ENCODE measurements at places on chromosomes 1 and 21. TPM values are rescaled to one million over a fixed set of nuclear protein-coding genes. Genes with fewer than 3 reads are reported as not detected.

DNA sequence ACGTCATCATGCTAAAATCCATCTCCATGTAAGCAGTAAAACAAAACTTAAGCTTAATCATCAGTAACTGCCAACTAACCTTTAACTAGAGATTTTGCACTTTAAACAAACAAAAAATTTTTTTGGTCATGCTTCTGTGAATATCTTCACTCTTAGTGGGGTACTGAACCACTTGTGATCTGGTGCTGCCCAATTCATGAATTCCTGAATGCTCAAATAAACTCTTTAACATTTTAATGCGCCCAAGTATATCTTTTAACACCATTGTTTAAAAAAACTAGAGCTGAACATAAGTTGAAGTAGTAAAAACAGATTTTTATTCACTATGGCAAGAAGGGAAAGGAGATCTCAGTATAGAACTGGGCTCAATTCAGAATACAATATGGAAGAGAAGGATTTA lies 196.9 kb upstream of the USP24 start:
- no peak for DNase-seq

Gene IGSF8
- total RNA-seq = 15.6 TPM

Gene SPRR1A
- not detected for total RNA-seq

Gene CYP4A11
- total RNA-seq = not detected

Gene PACC1
- 17.1 TPM for total RNA-seq

Gene KRTAP10-8
- not detected for total RNA-seq

DNA sequence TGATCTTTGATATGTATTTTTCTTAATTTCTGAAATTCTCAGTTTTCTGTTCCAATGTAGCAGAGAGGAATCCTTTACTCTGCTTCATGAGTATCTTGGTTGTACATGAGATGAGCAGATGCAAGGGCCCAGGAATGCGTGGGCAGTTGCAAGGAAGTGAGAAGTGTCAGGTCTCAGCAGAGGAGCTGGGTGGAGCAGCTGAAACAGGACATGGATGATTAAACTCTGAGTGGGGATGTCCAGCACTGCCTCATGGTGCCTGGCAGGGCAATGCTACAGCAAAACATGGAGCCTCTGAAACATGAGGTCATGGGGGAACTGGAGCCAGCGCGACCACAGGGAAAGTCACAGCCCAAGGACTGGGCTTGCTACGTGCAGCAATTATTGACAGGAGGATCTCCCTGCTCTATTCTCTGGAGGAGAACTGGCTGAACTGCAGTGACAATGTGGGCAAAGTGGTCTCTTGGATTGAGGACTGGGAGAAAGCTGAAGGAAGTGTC lies 48.4 kb downstream of the COLGALT2 start:
- DNase-seq = no peak

- DNase-seq = no peak
These were observed 34.8 kb downstream of the KPNA6 start for GRCh38 chr1:32142446-32143301.

- no peak for DNase-seq
These were observed 979 bp downstream of the RASSF5 start for GRCh38 chr1:206508130-206508889.

GRCh38 chr1:162856260-162856659 lies 4.7 kb downstream of the CCDC190 start:
- no peak for DNase-seq

Gene DAB1
- 0.09 TPM for total RNA-seq

GRCh38 chr21:35025206-35026152 lies 23.6 kb downstream of the RUNX1 start:
- no peak for DNase-seq

Gene FLG2
- total RNA-seq = 0.05 TPM

DNA sequence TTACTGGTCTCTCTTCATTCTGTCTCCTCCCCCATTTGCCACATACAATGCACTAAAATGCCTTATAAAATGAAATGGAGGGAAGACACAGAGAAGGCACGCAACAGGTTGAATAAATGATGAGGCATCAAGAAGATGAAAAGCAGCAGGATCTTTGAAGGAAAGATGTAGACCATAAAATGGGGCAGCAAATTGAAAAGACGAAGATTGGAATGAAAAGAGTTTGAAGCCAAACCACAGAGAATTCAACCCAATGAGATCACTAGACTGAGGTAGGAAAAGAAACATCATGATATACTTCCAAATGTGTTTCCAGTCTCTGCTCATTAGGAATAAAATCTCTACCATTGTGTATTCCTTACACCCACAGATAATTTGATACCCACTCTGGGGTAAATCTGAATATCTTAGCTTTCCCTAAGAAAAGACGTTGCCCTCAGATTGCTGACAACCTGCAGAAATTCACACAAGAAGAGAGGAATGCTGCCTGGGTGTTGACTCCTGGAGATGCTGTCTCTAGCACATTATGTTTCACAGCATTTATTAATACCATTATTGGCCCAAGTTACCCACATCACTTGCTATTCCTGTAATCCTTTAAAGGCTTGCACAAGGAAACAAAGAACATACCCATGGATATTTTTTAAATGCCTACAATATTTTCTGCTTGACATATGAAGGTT lies 230.9 kb downstream of the LTN1 start:
- no peak for DNase-seq

- DNase-seq = no peak
These were observed 957 bp downstream of the EPS15 start for GRCh38 chr1:51518033-51518585.

DNA sequence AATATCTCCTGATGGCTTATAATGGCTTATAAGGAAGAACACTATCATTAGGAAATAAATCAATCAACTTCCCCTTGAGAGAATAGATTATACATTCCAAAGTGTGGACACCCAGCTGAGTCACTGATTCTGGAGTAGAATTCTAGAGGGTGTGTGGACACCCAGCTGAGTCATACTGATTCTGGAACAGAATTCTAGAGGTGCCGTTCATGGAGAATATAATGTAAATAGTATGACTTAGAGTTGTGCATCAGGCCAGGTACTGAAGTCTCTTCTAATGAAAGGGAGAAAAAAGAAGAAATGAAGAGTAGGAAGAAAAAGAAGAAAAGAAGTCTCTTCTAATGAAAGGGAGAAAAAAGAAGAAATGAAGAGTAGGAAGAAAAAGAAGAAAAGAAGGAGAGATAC lies 2.4 kb upstream of the USP33 start:
- DNase-seq = no peak

- DNase-seq = no peak
These were observed 34.9 kb downstream of the PRKCZ start for GRCh38 chr1:2085080-2085479.

GRCh38 chr21:46416551-46416950 lies 42.1 kb upstream of the DIP2A start:
- no peak for DNase-seq

DNA sequence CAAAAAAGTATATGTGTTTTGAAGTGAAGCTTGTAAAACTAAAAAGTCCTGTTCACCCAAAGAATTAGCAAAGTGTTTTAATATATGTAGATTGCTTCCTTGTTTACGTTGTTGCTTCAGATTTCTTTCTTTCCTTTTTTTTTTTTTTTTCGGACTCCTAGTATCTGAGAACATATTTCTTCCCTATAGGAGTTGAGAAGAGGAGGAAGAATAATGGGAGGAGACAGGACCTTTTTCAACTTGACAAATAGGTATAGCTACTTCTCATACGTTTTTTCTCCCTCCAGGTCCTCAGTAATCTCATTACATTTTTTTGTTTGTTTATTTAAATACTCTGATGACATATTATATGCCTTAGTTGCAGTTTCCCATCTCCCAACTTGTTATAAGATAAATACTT lies 8.9 kb downstream of the DISP1 start:
- DNase-seq = no peak

DNA sequence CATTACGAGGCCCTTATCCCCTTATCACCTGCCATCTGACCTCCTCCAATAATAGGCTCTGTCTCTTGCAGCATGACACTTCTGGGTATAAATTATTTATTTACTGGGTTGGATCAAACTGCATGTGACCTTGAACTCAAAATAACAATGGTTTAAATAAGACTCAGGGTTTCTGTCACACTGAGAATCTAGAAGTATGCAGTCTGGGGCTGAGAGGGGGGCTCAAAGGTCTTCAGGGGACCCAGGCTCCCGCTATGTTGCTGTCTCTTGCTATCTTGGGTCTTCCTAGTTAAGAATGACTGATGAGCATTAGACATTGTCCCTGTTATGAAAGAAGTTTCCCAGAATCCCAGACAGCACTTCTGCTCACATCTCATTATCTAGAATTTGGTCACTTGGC lies 133.5 kb downstream of the URB2 start:
- DNase-seq = no peak

- peak; percentile 21 for DNase-seq
These were observed 1.1 kb upstream of the NFIA start for GRCh38 chr1:61081144-61081685.

Gene LCE2A
- not detected for total RNA-seq

GRCh38 chr1:51605961-51606723 lies 10.8 kb upstream of the OSBPL9 start:
- no peak for DNase-seq

DNA sequence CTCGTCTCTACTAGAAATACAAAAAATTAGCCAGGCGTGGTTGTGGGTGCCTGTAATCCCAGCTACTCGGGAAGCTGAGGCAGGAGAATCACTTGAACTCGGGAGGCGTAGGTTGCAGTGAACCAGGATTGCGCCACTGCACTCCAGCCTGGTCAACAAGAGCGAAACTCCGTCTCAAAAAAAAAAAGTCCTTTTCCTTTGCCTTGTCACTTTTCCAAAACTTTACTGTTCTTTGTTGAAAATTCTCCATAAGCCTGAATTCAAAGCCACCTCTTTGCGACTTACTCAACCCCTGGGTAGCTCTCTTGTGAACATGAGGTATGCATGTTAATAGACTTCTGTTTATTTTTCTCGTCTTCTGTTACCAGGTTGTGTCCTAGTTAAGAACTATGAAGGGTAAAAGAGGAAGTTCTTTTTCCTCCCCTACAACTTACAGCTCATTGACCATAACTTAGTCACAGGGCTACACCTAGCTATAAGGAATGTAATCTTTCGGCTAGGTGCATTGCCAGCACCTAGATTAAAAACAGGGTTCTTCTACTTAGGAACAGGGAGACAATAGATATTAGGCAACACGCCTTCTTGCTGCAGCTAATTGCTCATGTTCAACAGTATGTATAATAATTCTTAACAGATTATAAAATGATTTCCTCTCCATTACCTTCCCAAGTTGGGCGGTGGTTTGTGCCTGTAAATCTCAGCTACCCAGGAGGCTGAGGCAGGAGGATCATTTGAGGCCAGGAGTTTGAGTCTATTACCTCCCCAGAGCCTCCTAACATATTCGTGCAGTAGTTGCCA lies 40.9 kb downstream of the PTAFR start:
- DNase-seq = no peak

GRCh38 chr1:11648732-11649158 lies 5.5 kb downstream of the FBXO2 start:
- no peak for DNase-seq

Gene PPFIA4
- 2.1 TPM for total RNA-seq

Gene SLC45A3
- total RNA-seq = 0.94 TPM

GRCh38 chr1:92091625-92092024 lies 11.5 kb downstream of the BTBD8 start:
- no peak for DNase-seq

Gene HES3
- total RNA-seq = 0.99 TPM

DNA sequence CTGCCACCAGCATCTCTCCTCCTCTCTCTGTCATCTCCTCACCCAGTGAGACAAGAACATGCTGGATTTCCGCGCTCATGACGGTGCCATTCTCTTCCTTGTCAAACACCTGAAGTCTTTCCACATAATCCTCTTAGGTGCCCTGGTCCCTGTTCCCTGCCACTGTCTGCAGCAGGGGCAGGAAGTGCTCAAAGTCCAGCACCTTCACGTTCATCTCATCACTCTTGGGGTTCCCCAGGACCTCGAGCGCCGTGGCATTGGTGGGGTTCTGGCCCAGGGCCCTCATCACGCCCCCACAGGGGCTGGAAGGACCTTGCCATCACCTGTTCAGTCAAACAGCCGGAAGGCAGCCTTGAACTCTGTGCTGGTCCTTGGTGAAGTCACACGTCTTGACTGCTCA lies 9.1 kb upstream of the AGPAT3 start:
- no peak for DNase-seq

DNA sequence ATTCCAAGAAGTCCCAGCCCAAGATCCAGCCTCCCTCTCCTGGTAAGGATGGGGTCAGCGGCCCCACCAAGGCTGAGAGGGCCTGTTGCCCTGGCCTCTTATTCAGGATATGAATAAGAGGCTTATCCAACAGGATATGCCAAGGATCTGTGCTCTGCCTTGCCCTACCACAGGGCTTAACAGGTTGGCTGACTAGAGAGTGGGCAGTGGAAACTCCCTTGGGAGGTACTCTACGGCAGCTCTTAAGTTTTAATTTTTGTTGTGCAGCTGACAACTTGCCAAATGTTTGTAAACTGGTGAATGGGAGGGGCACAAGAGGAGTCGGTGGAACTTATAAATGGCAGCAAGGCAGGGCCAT lies 16.5 kb upstream of the PIGV start:
- DNase-seq = no peak

DNA sequence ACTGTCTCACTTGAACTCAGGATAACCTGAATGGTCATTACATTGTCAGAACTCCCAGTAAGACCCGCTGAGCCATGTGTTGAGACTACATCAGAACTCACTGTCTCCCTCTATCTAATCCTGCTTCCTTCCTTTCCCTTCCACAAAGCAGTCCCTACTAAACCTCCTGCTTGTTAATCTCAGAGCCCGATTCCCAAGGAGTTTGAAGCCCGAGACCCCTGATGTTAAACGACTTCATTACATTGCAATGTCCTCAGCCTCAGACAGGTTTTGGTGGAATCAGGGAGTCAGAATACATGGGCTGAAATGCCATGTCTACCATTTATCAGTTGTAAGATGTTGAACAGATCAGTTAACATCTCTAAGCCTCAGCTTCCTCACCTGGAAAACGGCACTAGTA lies 682.4 kb downstream of the ADGRL2 start:
- no peak for DNase-seq

Gene AK5
- 0.71 TPM for total RNA-seq

Gene CENPF
- total RNA-seq = 85.8 TPM

- DNase-seq = peak; percentile 88
These were observed 43.0 kb downstream of the GALNT2 start for GRCh38 chr1:230109895-230110667.

Gene REN
- 0.66 TPM for total RNA-seq

Gene OXCT2
- 2.6 TPM for total RNA-seq

Gene TRIM17
- total RNA-seq = 0.09 TPM

Gene CCDC17
- total RNA-seq = 0.90 TPM

DNA sequence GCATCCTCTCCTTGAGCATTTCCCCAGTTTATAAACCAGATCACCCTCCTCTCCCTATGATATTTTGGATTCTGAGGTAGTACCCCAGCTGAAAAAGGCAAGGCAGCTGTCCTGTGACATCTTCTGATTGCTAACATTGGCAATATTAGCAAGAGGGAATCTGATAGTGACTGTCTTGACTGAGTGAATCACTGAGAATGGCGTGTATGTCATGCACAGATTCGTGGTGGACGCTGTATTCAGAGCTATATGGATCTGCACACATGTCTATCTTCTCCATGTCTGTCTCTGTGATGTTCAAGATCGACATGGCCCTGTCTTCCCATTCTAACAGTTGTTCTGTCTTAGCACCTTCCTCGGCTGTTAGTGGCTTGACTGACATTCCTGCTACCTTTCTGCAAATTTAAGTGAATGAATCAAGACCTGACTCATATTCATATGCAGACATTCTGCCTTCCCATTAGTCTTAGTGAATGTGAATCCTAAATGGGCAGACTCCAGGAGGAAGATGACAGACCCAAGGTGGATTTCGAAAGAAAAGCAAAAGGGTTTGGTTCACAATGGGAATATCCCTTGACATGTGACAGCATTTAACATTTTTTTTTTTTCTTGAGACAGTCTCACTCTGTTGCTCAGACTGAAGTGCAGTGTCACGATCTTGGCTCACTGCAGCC lies 97.7 kb downstream of the PGBD5 start:
- DNase-seq = no peak
